ENCODE measurements at places on chromosomes 16 and 17.

- no peak for DNase-seq
These were observed 109.4 kb downstream of the CMIP start for GRCh38 chr16:81553814-81554675.

DNA sequence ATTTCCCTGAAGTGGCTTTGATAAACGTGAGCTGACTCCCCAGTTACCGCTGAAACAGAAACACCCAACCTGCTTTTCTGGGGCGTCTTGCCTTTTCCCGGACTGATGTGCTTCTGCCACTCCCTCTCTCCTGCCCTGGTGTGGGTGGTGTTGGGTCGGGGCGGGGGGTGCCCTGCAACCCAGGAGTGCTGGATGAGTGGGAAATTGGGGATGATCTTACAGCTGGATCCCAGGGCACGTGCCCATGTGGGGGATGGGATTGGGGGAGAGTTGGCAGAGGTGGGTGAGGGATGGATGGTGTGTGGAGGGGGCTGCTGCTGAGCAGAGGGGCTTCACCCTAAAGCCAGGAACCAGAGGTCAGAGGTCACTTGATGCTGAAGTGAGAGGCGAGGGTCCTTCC, 28.5 kb downstream of the PGS1 start:
- no peak for DNase-seq

GRCh38 chr17:58308985-58309917, 19.3 kb downstream of the TSPOAP1 start:
- DNase-seq, result no peak

DNA sequence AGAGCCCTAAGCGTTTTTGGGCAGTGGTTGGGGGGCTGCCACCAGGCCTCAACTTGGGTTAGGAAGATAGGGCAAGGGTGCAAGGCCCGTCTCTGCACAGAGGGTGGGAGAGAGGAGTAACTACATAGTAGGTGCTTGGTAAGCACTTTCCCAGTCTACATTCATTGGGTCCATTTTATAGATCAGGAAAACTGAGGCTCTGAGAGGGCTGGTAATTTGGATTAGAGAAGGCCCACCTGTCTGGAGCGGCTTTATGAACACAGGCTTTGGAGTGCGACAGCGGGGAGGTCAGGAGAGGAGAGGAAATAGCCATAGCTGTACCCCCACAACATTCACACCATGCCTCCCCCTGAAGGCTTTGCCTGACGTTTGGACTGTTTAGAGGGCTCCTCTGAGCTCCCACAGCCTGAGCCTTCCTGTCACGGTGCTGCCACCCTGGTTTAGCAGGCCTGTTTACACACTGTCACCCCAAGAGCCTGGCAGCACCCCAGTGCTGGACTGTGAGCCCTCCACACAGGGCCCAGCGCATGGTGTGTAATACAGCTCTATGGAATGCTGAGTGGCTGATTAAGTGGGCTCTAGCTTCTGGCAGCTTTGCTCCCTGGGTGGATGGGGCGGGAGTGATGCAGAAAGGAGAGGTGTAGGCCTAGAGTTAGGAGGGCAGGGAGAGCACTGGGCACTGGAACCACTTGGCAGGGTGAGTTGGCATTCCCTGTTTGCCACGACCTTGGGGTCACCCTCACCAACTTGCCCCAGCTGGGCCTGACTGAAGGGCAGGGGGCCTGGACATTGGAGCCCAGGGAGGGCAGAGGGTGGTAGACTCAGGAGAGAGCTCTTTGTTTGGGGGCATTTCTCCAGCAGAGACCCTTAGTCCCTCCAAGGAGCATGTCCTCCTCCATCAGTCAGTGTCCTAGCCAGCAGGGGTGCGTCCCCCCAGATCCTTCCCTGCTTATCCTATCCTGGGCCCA, 73.7 kb downstream of the RAI1 start:
- DNase-seq, result no peak

- no peak for DNase-seq
These were observed at the start of gene CCL3 for GRCh38 chr17:36089888-36090836. CCL3 (minus strand) TSS chr17:36090143; CDS start chr17:36090058, 85 bp downstream.

DNA sequence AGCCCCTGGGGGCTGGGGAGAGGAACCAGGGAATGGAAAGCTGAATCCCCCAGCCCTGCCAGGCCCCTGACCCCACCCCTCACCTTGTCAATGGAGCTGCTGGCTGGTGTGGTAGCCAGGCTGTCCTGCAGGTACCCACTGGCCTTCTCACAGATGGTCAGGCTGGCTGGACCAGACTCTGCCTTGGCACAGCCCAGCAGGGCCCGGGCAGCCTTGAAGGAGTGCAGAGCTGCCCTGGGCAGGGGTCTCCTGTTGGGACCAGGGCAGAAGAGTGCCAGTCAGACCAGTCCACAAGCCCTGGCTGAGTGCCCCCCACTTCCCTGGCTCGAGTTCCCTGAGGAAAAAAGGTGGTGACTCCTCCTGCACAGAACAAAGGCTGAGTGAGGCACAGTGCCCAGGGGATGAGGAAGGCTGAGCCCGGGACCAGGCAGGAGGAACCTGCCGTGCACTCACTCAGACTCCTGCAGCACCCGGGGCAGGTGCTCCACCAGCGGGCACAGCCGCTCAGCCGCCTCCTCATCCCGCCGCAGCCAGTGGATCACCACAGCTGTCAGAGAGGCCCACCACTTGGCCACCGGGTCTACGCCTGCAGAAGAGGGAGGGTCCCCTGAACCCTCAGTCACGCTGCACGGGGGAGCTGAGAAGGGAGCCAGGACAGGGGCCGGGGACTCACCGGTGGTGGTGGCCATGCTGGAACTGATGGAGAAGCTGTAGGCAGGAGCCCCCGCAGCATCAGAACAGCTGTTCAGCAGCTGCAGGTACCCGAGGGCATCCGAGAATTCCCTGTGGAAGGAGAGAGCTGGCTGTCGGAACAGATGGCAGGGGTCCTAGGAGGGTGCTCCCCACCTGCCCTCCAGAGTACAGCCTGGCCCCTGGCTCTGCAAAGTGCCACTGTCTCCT, 22.4 kb downstream of the SREBF1 start:
- no peak for DNase-seq

GRCh38 chr17:77311371-77311981, 170.7 kb downstream of the SEC14L1 start:
- DNase-seq, result no peak

DNA sequence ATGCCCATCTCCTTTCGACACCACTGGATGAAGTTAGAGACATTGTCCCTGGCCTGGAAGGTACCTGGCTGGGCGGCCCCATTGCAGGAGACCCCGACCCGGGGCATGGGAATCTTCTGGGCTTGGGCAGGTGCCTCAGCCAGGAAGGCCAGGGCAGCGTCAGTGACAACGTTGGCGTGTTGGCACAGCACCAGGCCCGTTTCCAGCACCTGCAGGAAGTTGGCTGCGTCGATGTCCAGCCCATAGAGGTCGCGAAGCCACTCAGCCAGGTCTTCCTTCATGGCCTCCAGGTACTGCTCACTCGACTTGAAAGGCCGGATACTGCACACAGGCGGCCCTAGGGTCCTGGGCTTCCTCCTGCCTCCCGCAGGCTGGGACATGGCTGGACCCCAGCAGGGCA, 568 bp downstream of the GAS2L2 start:
- DNase-seq, result no peak

DNA sequence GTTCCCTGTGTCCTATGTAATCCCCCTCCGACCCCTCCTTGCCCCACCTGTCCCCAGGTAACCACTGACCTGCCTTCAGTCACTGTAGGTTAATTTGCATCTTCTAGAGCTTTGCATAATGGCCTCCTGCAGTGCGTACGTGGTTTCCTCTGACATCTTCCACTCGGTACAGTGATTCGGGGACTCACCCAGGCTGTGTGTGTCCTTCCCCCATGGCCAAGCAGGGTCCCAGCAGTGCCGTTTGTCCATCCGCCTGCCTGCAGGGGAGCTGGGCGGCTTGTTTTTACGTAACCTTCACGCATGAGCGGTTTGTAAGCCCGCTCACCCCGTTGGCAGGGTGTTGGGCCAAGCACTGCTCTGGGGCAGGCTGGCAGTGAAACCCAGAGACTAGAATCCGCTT, 7.9 kb downstream of the MAPK8IP3 start:
- DNase-seq, result peak; percentile 48

DNA sequence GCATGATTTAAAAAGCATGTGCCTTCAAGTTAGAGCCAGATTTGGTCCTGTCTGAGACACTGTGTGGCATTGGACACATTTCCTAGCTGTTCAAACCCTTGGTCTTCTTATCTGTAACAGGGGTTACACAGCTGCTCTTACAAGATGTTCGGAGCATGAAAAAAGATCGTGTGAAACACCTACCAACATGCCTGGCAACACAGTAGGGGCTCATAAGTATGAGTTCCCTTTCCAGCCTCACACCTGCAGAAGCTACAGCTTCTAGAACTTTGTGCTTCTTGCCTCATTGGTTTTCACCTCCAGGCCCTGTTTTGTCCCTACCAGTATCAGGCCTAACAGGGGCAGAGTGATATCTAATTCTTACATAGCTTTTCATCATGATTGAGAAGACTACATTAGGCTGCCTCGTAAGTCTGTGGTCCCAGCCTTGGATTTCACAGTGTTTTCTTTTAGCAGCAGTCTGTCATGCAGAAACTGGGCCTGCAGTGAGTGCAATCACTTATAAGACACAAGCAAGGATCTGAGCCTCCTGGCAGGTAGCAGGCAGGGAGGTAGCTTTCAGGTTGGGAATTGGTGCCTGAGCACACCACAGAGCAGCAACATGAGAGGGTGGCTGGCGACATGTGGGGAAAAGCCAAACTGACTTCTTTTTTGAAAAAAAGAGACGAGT, 78.8 kb downstream of the CCDC182 start:
- no peak for DNase-seq

- DNase-seq, result no peak
These were observed 50.2 kb downstream of the ANKFN1 start for GRCh38 chr17:56203430-56203829.

GRCh38 chr16:48381201-48381600, 4.0 kb downstream of the SIAH1 start:
- no peak for DNase-seq

GRCh38 chr16:79758615-79759346, 158.2 kb upstream of the MAF start:
- no peak for DNase-seq

GRCh38 chr17:54906683-54907082, 6.0 kb downstream of the TOM1L1 start:
- DNase-seq, result no peak

- DNase-seq, result peak; percentile 83
These were observed 2.5 kb upstream of the HS3ST6 start for GRCh38 chr16:1920727-1921171.

DNA sequence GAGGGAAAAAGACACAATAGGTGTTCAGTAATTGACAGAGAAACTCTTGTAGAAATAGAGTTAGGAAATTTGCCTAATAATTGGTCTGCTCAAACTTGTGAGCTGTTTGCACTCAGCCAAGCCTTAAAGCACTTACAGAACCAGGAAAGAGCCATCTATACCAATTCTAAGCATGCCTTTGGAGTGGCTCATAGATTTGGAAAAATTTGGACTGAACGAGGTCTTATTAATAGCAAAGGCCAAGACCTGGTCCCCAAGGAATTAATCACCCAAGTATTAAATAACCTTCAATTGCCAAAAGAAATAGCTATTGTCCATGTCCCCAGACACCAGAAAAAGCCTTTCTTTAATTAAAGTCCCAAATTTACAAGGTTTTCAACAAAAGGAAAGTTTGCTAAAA, 90.3 kb downstream of the EMP2 start:
- DNase-seq, result no peak

DNA sequence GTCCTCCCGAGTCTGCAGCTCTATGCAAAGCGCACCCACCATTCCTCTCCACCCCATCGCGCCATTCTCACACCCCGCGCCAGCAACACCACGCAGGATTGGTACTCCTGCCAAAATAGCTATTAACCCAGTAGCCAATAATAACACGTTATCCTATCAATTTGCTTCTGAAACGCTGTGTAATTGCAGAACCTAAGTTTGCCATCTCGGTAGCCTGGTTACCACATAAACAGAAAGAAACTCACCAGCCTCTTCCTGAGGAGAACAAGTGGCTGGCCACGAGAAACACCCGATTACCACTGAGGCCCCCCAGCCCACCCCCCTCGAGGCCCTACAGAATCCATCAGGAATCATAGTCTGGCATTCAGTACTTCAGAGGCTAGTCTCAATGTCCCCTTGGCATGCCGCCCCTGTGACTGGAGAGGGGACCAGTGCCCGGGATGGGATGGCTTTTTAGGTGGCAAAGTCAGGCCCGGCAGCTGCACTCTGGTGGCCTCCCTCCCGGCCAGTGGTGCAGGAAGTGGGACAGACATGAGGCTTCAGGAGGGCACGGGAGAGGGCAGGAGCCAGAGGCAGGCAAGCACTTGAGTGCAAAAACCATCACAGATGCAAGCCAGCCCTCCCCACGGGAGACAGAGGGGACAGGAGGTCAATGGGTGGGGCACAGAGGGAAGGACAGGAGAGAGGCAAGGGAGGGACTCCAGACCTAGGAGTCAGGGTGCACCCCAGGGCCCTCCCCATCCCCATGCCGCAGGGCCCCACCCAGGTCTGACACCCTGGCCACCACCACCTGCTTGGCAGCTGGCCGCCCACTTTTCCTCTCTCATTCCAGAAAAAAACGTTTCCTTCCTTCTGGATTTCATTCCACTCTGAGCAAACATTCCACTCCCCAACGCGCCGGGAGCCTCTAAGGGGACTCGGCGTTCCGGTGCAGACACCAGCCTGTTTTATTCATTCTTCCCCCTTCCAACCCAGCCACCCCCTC, 192.5 kb downstream of the ZNF423 start:
- DNase-seq, result no peak

- DNase-seq, result no peak
These were observed 84.5 kb downstream of the SOX9 start for GRCh38 chr17:72205357-72205756.

- DNase-seq, result no peak
These were observed 17.3 kb downstream of the SOCS3 start for GRCh38 chr17:78342449-78343186.

DNA sequence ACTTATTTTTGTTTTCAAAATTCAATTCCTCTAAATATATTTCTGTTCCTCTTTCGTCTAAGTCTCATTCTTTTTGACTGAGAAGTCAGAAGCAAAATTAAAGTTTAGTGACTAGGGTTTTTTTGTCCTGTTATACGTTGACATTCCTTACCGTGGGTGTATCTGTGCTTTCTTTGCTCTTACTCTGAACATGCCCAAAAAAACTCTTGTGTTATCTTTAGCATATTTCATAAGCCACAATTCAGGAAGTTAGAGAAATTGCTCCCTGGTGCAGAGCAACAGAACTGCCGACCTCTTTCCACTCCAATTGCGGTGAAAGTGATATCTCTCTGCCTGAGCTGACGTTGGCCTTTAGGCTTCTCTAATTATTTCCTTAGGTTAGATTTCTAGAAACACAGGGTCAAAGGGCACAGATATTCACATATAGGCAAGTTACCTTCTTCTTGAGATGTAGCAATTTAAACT, 65.7 kb downstream of the CENPV start:
- no peak for DNase-seq

GRCh38 chr16:71767060-71767900, 41.4 kb downstream of the AP1G1 start:
- no peak for DNase-seq

Data from WTC11 (cell line).